Ascending aorta (tissue), 2 donors: ENCODE measurements at places on chromosomes 6 and 20.

DNA sequence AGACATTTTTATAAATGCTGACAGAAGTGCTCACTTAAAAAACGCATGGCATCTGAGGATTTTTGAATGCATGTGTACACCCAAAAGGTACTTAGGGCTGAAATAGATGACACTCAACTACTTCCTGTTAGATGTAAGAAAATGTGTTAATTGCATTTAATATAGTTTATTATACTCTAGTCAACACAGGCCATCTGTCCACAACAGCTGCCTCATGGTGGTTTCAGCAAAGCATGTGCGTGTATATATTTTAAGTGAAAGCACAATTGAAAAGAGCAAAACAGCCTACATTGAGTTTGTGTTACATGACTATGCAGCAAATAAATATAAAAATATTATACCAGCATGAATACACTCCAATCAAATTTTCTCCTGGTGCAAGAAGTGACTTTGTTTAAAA lies 1233.0 kb upstream of the EYS start:
- H3K4me1 ChIP-seq: no peaks in the 10 kb centered on the region
- H3K4me3 ChIP-seq: no peak overlapping the region
- H3K27me3 ChIP-seq: no peaks in the 10 kb centered on the region
- no peaks in the 10 kb centered on the region for H3K36me3 ChIP-seq
- no peak for DNase-seq
- H3K27ac ChIP-seq: no peak overlapping the region

- H3K4me1 ChIP-seq: no peaks in the 10 kb centered on the region
- H3K4me3 ChIP-seq: no peak overlapping the region
- no peak overlapping the region for H3K27ac ChIP-seq
- DNase-seq: no peak
Observed at GRCh38 chr20:48782901-48783308, 44.9 kb downstream of the PREX1 start.

DNA sequence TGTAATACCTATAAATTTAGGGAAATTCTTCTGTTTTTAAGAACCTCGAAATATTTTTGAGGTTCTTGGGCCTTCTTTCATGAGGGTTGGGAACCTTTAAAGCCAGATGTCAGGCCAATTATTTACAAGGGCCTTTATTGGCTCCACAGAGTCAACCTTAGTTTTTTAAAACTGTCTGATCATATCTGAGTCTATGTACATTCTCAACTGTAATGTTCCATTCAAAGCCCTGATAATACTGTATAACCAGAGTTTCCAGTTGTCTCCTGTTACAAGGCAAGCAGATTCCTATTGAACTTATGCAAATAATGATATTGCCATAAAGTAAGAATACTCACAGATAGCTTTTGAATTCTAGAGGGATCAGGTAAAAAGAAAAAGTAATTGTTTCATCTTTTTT lies 545.5 kb downstream of the EPM2A start:
- no peaks in the 10 kb centered on the region for H3K27me3 ChIP-seq
- H3K27ac ChIP-seq: no peak overlapping the region
- no peaks in the 10 kb centered on the region for H3K36me3 ChIP-seq
- no peak overlapping the region for H3K4me3 ChIP-seq
- no peak for DNase-seq

DNA sequence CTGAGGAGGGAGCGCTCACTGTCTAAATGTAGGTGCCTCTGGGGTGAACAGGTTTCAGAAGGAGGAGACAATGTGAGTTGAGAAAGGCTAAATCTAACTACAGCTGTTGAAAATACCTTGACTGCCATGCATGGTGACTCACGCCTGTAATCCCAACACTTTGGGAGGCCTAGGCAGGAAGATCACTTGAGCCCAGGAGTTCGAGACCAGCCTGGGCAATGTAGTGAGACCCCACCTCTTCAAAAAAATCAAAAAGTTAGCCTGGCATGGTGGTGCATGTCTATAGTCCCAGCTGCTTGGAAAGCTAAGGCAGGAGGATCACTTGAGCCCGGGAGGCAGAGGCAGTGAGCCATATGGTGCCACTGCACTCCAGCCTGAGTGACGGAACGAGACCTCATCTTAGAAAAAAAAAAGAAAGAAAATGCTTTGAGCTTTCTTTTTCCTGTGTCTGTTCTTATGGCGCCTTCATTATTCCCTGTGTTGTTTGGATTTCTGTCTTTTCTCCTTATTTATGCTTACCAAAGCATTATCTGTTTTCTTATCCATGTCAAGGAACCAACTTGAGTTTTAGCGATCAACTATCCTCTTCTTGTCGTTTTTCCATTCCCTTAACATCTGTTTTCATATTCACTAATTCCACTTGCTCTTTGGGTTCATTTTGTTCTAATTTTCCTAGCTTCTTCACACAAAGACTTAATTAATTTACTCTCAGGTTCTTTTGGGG lies 8.5 kb downstream of the SLC2A10 start:
- no peaks in the 10 kb centered on the region for H3K27me3 ChIP-seq
- DNase-seq: no peak
- no peaks in the 10 kb centered on the region for H3K36me3 ChIP-seq
- no peak overlapping the region for H3K4me3 ChIP-seq
- H3K27ac ChIP-seq: no peak overlapping the region

- no peak for DNase-seq
- no peak overlapping the region for H3K27ac ChIP-seq
- H3K4me1 ChIP-seq: peaks cover 17% of the 10 kb centered on the region
- H3K27me3 ChIP-seq: no peaks in the 10 kb centered on the region
Observed at GRCh38 chr6:14444295-14444972, 326.9 kb downstream of the CD83 start.

DNA sequence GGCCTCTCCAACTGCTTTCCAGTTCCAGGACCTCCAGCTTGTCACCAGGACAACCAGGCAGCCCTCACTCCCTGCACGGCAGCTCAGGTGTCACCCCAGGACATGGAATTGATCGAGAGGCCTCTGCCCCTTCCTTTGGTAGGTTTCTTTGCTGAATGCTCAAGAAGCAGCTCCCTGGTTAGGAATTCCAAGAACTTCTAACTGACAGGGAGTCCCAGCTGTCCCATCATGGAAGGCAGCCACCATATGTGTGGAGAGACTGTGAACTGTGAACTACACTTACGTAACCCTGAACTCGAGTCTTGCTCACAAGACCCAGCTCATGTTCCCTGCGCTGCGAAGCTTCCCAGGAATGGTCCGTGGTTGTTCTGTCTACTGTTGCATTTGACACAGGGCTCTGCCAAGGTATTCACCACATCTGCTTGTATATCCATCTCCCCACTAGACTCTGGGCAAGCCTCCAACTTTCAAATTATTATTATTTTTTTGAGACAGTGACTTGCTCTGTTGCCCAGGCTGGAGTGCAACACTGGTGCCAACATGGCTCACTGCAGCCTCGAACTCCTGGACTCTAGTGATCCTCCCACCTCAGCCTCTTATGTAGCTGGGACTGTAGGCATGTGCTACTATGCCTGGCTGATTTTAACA lies 35.7 kb downstream of the MGME1 start:
- no peak for DNase-seq
- H3K4me3 ChIP-seq: no peak overlapping the region
- no peak overlapping the region for H3K27ac ChIP-seq
- no peaks in the 10 kb centered on the region for H3K27me3 ChIP-seq

DNA sequence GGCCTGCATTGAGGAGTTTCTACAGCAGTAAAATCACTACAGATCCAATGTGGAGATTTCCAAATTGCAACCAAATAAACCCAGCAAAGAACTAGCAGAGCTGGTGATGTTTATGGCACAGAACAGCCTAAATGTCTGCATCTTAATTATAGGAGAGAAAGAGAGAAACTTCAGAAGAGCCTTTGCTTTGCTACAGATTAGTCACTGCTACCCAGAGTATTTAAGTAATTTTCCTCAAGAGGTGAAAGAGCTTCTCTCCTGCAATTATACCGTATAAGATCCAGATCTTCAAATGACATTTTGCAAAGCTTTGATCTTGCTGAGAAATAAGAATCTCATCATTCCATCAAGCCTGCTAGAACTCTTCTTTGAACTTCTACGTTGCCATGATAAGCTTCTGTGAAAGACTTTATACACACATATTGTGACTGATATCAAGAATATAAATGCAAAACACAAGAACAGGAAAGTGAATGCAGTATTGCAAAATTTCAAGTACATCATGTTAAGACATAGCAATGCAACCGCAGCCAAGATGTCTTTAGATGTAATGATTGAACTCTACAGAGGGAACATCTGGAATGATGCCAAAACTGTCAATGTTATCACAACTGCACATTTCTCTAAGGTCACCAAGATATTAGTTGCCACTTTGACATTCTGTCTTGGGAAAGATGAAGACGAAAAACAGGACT lies 48.0 kb downstream of the MKKS start:
- no peak overlapping the region for H3K4me3 ChIP-seq
- no peak overlapping the region for H3K27ac ChIP-seq
- DNase-seq: no peak
- H3K27me3 ChIP-seq: no peaks in the 10 kb centered on the region
- no peaks in the 10 kb centered on the region for H3K36me3 ChIP-seq

GRCh38 chr6:40411881-40412280 lies 175.3 kb downstream of the LRFN2 start:
- H3K27ac ChIP-seq: no peak overlapping the region
- no peaks in the 10 kb centered on the region for H3K36me3 ChIP-seq
- no peaks in the 10 kb centered on the region for H3K27me3 ChIP-seq

DNA sequence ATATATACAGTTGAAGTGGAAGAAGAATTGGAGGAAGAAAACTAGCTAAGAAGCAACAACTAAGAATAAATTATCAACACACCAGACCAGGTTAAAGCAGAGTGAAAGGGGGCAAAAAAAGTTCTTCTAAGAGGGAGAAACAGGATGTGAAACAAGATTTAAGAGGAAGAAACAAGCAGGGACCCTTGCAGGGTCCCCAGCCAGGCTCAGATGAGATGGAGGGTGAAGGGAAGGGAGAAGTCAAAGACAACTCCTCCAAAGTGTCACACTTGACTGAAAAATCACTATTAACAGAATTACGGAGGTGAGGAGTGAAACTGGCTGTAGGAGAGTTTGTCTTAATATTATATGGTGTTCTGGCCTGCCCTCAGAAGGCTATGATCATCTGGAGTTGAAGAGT lies 65.4 kb downstream of the MTFR2 start:
- H3K4me3 ChIP-seq: no peak overlapping the region
- H3K27ac ChIP-seq: no peak overlapping the region
- H3K36me3 ChIP-seq: no peaks in the 10 kb centered on the region
- H3K27me3 ChIP-seq: no peaks in the 10 kb centered on the region

GRCh38 chr20:53284696-53285095 lies 308.9 kb downstream of the ZNF217 start:
- H3K27ac ChIP-seq: no peak overlapping the region
- no peaks in the 10 kb centered on the region for H3K27me3 ChIP-seq
- DNase-seq: no peak
- no peak overlapping the region for H3K4me3 ChIP-seq

DNA sequence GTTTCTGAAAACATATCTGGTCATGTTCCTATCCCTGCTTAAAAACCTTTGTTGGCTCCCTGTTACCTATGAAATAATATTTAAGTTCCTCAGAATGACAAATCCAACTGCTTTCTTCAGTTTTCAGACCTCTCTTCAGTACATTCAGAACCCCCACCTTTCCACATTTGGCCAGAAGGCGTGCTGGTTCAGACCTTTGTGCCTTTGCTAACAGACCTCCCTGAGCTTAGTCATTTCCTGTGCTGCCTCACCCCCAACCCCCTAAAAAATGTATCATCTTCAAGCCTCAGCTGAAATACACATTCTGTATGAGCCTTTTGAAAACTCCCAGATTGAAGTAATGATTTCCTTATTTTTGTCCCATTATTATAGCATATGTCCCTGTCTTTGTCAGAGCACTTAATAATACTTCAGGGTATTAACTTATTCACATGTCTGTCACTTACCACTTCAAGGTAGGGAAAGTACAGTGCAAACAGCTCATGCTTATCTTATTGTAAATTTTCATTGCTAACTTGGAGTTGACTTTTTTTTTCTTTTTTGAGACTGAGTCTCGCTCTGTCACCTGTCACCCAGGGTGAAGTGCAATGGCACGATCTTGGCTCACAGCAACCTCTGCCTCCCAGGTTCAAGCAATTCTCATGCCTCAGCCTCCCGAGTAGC lies 19.7 kb downstream of the FAM217A start:
- no peaks in the 10 kb centered on the region for H3K4me1 ChIP-seq
- H3K27me3 ChIP-seq: no peaks in the 10 kb centered on the region
- DNase-seq: no peak
- peaks cover 58% of the 10 kb centered on the region for H3K36me3 ChIP-seq
- no peak overlapping the region for H3K27ac ChIP-seq
- H3K4me3 ChIP-seq: no peak overlapping the region

DNA sequence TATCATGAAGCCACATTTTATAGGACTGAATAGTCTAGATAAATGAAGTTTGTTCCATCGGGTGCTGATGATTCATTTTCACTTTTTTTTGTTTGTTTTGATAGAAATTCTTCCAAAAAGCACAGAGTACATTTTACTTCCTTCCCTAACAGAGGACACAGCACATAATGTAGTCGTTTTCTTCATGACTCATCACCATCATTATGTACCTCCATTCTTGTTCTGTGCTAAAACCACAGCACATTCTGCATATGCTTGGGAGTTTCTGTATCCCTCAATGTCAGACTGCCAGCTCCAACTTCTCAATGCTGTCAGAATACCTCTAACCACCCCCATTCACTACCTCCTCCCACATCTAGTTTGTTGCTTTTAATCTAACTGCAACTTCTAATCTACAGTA lies 1004.9 kb upstream of the ADGRB3 start:
- no peak overlapping the region for H3K4me3 ChIP-seq
- H3K27me3 ChIP-seq: no peaks in the 10 kb centered on the region
- no peaks in the 10 kb centered on the region for H3K4me1 ChIP-seq
- no peaks in the 10 kb centered on the region for H3K36me3 ChIP-seq

DNA sequence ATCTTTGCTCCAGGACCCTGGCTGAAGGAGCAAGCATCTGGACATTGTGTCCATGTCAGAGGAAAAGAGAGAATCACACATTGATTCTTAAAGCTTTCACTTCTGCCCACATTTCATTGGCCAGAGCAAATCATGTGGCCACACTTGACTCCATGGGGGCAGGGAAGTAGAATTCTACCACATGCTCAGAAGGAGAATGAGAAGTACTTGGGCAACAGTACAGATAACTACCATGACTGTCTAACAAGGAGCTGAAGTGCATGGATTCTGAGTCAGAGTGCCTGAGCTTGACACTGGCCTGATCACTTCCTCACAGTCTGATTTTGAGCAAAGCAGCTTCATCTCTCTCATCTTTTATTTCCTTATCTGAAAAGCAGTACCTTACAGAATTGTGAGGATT lies 38.6 kb downstream of the GHRH start:
- no peak overlapping the region for H3K4me3 ChIP-seq
- DNase-seq: no peak
- H3K27ac ChIP-seq: no peak overlapping the region
- no peaks in the 10 kb centered on the region for H3K27me3 ChIP-seq
- peaks cover 10% of the 10 kb centered on the region for H3K4me1 ChIP-seq

- DNase-seq: peak; percentile 83
- H3K4me3 ChIP-seq: no peak overlapping the region
- peaks cover 26% of the 10 kb centered on the region for H3K4me1 ChIP-seq
- H3K36me3 ChIP-seq: no peaks in the 10 kb centered on the region
- H3K27me3 ChIP-seq: no peaks in the 10 kb centered on the region
Observed at GRCh38 chr6:152094992-152095592, 287.6 kb downstream of the ESR1 start.

GRCh38 chr20:32999603-33000250 lies 4.5 kb downstream of the SUN5 start:
- H3K36me3 ChIP-seq: no peaks in the 10 kb centered on the region
- no peaks in the 10 kb centered on the region for H3K4me1 ChIP-seq
- H3K27me3 ChIP-seq: no peaks in the 10 kb centered on the region
- no peak for DNase-seq
- H3K27ac ChIP-seq: no peak overlapping the region
